Subcutaneous preadipocyte (primary cell): ENCODE measurements at places on chromosomes 1 and 21. TPM values are rescaled to one million over a fixed set of nuclear protein-coding genes. Genes with fewer than 3 reads are reported as not detected.

Gene ARHGEF16
- total RNA-seq: under 0.01 and 1.2 TPM in 2 replicates

Gene FBXO42
- total RNA-seq: 10.4 and 11.0 TPM in 2 replicates

Gene LCE3C
- not detected in 2 replicates for total RNA-seq

Gene VWA1
- 0.73 and 2.2 TPM in 2 replicates for total RNA-seq

Gene NKAIN1
- under 0.01 and 0.59 TPM in 2 replicates for total RNA-seq

Gene S100A7
- total RNA-seq: not detected in 2 replicates

Gene HHAT
- 1.1 and 2.2 TPM in 2 replicates for total RNA-seq

Gene CGN
- total RNA-seq: under 0.01 TPM in 1 of 2 replicates, not detected in the other

Gene OR1C1
- total RNA-seq: not detected in 2 replicates

Gene TNFRSF8
- under 0.01 TPM in 1 of 2 replicates, not detected in the other for total RNA-seq

Gene PTGS2
- 1.1 and 7.6 TPM in 2 replicates for total RNA-seq

Gene OR10Z1
- not detected in 2 replicates for total RNA-seq

Gene SH2D5
- total RNA-seq: 1.8 and 3.1 TPM in 2 replicates

Gene SELE
- not detected in 2 replicates for total RNA-seq

Gene ZNF593
- 23.7 and 37.5 TPM in 2 replicates for total RNA-seq

Gene MASP2
- total RNA-seq: 0.20 TPM in 1 of 2 replicates, not detected in the other

Gene FLG2
- total RNA-seq: not detected in 2 replicates
